ENCODE measurements at places on chromosomes 7 and 10.

- DNase-seq: no peak
These were observed 276.7 kb downstream of the KIF20B start for GRCh38 chr10:89978081-89978480.

DNA sequence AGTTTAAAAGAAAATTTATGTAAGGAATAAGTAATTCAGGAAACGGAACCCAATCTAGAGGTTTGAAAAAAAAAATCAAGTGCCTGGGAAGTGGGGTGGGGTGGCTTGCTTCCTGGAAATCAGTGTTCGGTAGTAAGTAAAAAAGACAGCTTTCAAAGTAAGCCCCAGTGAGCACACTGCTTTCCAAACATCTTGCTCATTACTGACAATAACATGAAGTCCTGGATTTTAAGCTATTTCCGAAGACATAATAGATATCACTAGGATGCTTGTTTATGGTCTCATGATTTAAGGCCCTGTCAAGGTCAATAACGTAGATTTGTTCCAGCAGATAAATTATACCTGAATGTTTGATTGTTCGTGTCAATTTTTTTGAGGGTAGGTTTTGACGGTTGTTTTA, 1.3 kb downstream of the STAMBPL1 start:
- DNase-seq: no peak

- DNase-seq: peak; percentile 41
These were observed 152.4 kb downstream of the DKK1 start for GRCh38 chr10:52466464-52466863.

DNA sequence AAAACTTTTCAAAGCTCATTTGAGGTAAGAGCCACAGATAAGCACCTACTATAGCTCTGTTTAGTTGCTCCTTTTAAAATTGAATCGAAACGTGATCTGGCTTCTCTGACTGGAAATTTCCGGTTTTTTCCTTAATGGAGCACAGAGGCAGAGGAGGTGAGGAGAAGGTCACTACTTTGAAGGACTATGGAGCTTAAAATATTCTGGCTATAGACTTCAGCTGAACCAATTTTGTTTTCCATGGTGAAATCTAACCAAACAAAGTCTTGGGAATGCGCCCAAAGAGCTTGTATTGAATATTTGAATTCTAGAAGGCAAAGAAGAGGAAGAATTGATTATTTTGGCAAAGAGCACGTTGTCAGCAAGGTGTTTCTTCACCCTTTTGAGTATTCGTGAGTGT, 711.1 kb downstream of the SUGCT start:
- DNase-seq: no peak

DNA sequence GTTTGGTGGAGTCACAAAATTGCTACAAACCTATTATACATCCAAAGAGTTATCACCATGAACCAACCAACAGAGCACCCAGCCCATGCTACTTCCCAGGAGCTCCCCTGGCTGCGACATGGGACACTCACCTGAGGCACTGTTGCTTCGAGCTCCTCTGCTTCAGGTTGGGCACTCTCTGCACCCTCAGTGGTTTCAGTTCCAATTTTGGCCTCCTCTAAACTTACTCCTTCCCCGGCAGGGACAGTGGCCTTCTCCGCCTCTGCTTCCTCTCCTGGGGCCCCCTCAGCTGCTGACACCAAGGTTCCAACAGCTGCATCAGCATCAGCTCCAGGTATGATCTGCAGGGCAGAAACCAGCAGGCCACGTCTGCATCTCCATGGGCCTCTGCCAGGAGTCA, 120.4 kb upstream of the TARP start:
- no peak for DNase-seq

- DNase-seq: peak; percentile 76
These were observed 928 bp upstream of the CSTF2T start for GRCh38 chr10:51700228-51700817.

DNA sequence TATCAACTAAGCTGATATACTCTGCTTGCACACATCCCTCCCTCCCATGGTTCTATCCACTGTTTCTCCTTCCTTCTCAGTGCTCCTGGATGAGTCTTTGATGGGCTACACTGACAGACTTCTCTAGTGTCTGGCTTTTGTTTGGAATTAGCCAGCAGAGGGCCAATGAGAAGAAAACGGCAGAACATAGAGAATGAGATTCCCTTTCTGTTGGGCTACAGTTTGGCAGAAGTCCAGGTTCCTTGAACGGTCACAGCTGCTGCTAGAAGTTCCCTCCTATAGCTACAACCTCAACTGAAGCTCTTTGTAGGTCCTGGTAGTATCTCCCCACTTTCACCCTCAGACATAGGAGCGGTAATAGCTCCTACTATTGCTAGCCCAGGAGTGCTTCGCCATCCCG, 251.1 kb upstream of the LRRN3 start:
- DNase-seq: peak; percentile 30

- DNase-seq: peak; percentile 52
These were observed 533.4 kb upstream of the SEMA3D start for GRCh38 chr7:85719981-85720953.

DNA sequence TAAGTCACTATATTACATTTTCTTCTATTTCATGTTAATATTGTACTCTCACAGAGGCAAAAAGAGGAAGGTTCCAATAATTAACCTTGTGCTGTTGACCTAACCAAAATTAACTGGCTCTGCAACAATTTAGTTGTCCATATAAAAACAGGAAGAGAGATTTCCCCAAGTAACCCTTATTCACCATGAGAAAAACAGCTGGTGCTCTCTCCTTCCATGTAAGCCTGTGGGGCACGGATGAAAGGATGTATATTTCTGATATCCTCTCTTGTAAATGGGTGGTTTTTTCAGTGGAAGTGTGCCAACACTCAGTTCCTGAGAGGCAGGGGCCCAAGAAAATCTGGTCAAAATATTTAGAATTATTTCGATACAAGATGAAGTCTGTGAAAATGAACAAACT, 358.1 kb downstream of the CRPPA start:
- DNase-seq: no peak

DNA sequence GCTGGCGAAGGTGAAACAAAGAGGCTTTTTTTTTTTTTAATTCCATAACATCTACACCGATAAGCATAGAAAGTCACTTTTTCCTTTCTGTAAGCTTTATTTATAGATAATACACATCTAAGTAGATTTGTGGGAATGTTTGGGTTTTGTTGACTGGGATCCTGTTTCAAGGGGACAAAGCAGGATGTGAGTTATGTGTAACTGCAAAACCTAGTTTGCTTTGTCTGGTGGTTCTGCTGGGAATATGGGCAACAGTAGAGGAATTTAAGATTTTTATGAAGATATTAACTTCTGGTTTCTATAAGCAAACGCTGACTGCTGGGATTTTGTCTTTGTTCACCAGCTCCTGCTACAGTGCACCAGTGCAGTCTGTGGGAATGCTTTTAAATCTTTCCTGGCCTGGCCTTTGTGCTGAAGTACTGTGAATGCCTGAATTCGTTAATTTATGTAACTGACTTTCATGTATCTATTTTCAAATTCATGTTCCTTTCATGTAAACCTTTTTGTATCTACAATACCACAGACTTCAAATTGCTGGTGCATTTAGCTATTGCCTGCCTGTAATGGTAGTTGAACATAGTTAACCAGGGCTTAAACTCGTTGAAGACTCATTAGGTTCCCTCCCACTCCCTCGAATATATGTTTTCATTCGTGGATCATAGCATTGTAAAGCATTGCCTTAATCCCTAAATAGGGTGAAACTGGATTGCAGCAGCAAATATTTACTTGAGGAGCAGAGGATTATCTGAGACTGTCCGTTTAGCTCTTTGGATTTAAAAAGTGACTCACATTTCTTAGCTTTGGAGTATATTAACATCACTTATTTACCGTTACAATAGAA, 1.5 kb downstream of the KLHL7 start:
- peak; percentile 67 for DNase-seq

DNA sequence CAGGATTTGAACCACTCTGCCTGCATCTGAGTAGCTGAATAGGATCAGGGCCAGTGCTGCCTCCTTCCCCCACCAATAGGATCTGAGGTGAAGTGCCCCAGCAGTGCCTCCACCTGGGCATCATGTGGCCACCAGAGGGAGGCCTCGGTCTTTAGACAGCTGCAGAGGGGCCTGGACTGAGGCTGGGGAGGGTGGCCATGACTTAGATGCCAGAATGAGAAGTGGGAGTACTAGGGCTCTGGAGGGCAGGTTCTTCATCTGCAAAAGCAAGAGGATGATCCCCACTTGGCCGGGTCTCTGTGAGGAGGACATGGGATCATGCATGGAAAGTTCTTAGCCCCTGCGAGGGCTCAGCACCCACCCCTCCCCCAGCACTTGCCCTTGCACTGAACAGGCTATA, 56.9 kb downstream of the NEUROG3 start:
- DNase-seq: peak; percentile 60

DNA sequence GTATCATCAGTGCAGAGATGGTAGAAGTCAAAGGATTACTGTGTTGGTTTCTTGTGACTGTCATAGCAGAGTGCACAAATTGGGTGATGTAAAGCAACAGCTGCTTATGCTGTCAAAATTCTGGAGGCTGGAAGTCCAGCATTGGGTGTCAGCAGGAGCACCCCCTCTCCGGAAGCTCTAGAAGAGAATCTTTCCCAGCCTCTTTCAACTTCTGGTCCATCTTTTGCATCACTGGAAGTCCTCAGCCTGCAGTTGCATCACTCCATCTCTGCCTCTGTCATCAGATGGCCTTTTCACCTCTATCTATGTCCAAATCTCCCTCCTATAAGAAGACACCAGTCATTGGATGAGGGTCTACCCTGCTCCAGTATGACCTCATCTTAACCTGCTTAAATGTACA, 35.8 kb upstream of the GALNTL5 start:
- DNase-seq: no peak

- no peak for DNase-seq
These were observed 9.5 kb upstream of the SGCE start for GRCh38 chr7:94665426-94665825.

GRCh38 chr10:87669752-87670151, 10.1 kb downstream of the PAPSS2 start:
- DNase-seq: no peak

DNA sequence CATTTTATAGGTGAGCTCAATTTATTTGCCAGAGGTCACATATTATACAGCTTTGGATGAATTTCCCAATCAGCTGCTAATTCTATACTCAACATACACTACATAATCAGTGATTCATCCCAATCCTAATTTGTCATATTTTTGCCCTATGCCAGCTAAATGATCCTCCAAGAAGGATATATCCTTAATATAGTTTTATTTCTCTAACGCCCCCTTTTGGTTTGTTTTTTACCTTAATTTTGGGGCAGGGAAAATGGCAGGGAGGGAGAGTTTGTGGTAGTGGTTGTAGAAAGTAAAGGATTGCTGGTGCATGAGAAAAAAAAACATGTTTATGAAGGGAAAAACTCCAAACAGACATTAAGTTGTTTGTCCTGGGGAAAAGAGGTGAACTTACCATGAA, 31.9 kb downstream of the WASL start:
- no peak for DNase-seq

- DNase-seq: no peak
These were observed 104.7 kb upstream of the LRGUK start for GRCh38 chr7:134022286-134022911.

DNA sequence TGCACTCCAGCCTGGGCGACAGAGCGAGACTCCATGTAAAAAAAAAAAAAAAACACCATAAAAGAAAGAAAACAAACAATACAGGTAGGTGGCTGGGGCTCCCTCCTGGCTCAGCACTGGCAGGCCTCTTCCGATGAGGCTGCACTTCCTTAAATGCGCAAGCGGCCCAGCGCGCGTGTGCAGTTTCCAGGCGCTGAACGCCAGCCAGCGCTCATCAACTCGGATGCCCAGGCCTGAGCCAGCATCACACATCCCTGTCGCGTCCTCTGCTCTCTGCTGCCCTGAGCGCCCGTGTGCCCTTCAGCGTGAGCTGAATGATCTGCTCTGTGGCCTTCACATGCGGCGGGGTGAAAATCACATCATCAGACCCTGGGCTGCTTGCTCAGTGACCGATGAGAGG, 31.8 kb downstream of the NUDT1 start:
- DNase-seq: no peak

DNA sequence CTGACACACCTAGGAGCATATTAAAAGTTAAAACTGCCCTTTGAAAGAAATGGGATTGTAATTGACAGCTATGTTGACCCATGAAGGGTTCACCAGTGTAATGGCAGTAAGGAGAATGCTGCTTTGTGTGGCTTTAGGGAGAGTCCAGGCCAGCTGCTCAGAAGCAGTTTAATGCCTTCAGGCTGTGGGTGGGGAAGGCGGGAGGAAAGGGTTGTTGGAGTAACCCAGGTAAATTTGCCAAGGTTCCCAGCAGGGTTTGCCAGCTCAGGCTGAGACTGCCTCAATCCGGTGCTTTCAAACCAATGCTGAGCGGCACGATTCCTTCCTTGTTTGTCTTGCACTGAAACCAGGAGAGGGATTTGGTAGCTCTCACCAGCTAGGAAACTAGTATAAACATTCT, 637.2 kb downstream of the INHBA start:
- DNase-seq: no peak

GRCh38 chr7:27132978-27133377, 2.4 kb upstream of the HOXA4 start:
- DNase-seq: no peak

Measured in eye (tissue), 1 donor.